CD4-positive, alpha-beta T cell treated with Interleukin-15 for 4 hours (primary cell): ENCODE measurements at places on chromosomes 7 and 10.

GRCh38 chr7:130332259-130333053 is 12.2 kb upstream of the CPA5 start:
- no peak for DNase-seq

- DNase-seq: no peak
Observed at GRCh38 chr10:66786709-66787108, 139.1 kb upstream of the LRRTM3 start.

- DNase-seq: no peak
Observed at GRCh38 chr7:12851142-12851541, 163.7 kb downstream of the ARL4A start.

DNA sequence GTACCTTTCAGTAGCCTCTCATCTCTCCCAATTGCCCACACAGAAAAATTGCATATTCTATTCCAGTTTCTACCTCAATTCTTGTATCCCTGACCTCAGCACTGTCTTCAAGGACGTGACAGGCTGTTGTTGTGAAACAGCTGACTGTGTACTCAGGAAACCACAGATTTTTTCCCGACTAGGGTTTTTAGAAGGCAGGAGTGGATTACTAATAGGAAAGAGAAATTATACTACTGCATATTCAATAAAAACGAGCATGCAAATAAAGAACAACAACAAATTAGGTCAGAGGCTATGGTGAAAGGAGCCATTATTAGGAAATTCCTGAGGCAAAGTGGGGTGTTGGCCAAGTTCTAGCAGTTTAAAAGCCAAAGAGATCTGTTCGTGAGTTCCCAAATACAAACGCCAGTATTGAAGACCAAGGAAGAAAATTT is 93.4 kb downstream of the DOCK4 start:
- no peak for DNase-seq

DNA sequence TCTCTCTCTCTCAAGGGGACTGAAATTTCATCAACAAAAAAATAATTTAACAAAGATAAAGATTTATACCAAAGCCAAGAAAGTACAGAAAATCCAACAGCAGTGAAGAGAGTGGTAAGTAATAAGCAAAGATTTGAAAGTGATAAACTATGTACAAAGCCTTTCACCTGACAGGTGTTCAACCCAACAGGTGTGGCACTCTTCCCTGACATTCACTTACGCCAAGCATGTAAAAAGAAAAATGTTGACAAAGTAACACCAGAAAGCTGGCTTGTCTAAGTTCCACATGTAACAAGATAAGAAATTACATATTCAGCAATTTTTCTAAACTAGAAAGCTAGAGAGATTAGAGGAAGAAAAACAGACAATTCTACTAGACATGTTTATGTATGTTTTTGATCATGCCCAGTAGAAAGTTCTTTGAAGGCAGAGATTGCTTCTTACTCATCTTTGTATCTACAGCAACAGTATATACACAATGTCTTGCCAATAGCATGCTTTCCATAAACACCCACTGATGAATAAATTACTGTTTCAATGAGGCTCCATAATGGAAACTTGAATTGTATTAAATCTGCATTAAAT is 468.5 kb downstream of the PARD3 start:
- DNase-seq: no peak

GRCh38 chr7:80428161-80429054 is 83.5 kb downstream of the GNAT3 start:
- DNase-seq: no peak

GRCh38 chr10:62373995-62374861 is at the start of gene ZNF365:
TSS of gene ZNF365 (plus strand) at chr10:62374369. CDS start at chr10:62376194, 1,825 bp downstream.
- DNase-seq: peak; percentile 43

DNA sequence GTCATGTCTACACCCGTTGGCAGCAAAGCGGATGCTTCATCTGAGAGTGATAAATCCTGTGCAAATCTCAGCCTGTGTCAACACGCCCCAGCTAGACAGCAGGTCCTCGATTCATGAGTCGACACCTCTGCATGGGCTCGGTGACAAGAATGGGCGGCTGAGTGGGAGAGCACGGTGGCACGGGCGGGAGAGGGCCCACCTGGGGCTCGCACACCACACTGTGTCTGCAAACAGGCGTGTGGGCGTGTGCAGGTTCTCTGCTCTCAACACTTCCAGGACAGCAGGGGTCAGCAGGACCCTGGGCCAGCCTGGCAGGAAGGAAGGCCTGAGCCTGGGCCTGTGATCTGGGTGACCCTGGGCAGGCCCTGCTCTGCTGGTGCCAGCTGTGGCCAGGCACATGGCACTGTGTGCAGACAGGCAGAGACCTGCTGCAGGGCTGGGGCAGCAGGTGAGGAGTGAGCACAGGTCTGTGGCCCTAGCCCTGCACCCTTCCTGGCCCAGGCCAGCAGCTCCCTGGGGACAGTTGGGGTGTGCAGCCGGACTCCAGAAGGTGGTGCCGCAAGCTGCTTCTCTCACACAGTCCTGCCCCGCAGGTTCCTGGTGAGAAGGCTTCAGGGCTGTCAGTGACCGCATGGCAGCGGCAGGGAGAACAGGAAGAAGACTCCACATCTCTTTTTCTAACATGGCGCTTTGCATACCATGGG is 216.4 kb downstream of the ELFN1 start:
- no peak for DNase-seq

DNA sequence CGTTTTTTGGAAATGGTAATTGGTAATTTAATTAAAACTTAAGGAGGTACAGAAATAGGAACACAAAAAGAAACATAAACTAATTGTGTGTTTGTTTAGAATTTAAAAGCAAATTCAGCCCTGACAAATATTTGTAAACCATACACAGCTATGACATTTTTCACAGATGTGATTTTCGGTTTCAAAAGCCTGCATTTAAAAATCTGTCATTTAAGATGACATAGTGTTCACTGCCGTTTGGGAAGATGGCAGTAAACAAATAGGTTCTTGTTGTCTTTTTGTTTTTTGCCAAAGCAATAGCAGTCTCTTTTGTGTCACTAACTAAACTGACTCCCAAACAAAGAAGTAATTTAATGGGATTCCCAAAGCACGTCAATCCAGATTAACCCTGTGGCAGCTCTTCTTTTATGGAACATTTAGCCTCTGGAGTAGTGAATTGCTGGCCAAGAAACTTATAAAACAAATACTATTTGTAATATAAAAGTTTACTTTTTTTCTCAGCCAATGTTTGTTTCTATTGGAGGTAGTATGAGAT is 697.6 kb downstream of the PHTF2 start:
- no peak for DNase-seq

GRCh38 chr10:58436071-58436470 is 50.9 kb downstream of the TFAM start:
- DNase-seq: peak; percentile 3

GRCh38 chr10:112531421-112531820 is 84.4 kb downstream of the VTI1A start:
- DNase-seq: no peak

DNA sequence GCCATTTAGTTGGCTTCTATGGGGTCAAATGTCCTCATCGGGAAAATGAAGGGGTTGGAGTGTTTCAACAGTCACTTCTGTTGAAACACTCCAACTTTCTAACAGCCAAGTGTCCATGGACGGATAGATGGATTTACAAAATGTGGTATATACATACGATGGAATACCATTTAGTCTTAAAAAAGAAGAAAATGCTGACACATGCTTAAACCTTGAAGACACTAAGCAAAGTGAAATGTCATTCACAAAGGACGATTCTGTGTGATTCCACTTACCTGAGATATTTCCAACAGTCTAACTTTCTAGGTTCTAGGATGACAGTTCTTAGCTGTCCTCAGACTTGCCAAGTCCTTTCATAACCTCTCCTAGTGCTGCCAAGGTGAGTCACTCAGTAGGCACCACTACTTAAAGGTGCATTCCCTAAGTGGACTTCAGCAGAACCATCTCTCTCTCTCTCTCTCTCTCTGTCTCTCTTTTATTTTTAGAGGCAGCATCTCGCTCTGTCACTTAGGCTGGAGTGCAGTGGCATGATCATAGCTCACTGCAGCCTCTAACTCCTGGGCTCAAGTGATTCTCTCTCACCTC is 69.0 kb downstream of the DENND2A start:
- no peak for DNase-seq

DNA sequence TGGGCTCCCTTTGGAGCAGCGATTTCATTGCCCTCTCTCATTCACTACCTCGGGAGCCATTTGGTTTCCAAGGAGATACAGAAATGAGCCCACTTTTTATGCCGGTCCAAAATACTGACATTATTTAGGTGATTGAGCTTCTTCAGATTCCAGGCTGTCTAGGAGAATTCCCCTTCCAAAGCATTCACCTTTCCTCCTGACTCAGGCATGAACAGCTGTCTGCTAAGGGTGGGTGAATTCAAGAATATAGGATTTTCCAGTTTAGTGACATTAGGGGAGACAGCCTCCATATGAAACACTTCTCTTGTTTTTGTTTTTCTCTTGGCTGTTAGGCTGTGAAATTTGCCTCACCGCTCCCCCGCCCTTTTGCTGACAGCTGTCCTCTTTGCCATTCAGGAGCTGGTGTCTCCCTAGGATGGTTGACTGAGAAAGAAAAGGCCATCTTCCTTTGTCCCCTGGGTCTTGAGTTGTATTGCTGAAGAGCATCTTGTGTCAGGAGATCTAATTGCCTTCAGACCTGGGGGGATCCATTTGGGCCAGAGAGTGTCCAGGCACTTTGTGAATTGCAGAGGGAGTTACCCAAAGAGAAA is 56.7 kb downstream of the LRRC4 start:
- no peak for DNase-seq

- DNase-seq: peak; percentile 40
Observed at GRCh38 chr7:74453322-74454011, at the start of gene GTF2IRD1. TSS of gene GTF2IRD1 (plus strand) at chr7:74453906. CDS start at chr7:74508081, 54,175 bp downstream.

DNA sequence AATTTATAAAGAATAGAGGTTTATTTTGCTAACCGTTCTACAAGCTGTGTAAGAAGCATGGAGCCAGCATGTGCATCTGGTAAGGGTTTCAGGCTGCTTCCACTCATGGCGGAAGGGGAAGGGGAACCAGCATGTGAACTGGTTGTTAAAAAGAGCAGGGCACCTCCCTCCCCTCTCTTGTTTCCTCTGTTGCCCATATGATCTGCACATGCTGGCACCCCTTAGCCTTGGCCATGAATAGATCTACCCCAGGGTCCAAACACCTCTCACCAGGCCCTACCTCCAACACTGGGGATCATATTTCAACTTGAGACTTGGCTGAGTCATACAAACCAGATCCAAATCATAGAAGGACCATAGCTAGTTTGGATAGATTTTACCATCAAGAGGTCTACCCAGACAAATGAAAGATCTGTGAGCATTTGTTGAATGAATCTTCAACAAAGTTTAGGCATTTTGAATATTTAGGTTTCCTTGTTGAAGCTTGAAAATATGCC is 36.0 kb upstream of the NRP1 start:
- DNase-seq: no peak

GRCh38 chr7:132996581-132997242 is 85.2 kb downstream of the CHCHD3 start:
- DNase-seq: no peak

DNA sequence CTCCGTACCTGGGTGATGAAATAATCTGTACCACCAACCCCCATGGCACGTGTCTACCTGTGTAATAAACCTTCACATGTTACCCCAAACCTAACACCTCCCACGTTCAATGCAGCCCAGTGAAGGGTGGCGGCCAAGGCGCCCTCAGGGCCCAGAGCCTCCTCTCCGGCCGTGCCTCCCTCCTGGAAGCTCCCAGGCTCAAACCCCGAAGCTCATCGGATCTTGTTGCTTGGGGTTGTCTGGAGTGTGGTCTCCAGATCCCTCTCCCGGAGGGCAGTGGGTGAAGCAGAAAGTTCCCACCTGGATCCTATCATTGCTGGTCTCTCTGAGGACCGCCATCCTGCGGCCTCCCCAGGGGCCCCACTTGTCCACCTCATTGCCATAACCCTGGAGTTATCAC is 9.4 kb upstream of the KNDC1 start:
- no peak for DNase-seq

DNA sequence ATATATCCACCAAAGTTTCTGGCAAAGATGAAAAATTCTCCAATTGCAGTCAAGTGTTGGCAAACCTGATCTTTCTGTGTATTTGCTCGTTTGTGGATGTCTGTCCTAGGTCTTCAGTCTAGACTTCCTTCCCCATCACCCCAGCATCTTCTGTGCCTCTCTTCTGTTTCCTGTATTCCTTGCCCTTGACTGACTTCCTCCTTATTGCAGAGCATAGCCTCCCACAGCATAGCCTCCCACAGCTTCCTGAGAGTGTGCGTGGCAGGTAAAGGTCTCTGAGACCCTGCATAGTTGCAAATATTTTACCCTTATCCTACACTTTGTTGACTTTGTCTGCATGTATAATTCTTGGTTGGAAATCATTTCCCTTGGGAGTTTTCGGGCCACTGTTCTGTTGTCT is 18.4 kb downstream of the SLC18A2 start:
- no peak for DNase-seq

- DNase-seq: no peak
Observed at GRCh38 chr7:98206451-98207330, 4.5 kb upstream of the BHLHA15 start.

DNA sequence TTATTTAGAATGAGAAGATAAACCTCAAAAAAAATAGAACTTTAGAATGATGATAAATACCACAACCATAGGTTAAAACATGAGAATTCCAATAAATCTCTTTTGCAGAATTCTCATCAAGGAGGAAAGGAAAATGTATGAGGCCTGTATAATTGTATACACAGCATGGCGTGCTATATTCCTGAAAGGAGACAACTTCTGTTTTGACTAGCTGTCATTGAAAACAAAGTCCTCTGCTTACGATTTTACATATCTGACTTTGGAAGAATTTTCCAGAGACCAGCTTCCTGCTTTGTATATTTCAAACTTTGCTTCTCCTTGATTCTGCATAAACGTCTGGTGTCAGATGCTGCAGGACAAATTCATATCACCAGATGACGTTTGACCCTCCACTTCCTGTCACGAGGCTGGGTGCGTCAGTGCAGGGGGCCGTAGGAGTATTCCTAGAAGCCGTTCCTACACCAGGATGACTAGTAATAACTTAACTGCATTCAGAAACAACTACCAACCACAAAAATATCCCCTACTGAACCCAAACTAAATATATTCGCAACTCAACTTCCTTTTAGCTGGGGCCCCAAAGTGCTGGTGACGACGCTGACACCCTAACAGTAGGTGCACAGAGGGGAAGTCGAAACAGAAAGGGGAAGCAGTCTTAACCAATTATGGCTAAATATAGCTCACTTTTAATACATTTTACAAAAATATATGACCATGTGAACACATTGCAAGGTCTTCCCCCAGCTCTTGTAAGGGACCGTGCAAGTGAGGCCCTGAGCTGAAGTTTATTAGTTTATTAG is 178.6 kb upstream of the INHBA start:
- DNase-seq: peak; percentile 62

DNA sequence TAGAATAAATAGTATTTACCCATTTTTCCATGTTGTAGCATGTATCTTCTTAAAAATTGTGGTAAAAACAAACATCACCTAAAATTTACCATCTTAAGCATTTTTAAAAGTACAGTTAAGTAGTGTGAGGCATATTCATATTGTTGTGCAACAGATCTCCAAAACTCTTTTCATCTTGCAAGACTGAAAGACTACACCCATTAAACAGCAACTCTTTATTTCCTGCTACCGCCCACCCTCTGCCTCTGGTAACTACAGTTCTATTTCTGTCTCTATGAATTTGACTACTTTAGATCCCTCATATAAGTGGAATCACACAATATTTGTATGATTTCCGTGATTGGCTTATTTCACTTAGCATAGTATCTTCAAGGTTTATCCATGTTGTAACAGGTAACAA is 40.0 kb upstream of the AGBL3 start:
- no peak for DNase-seq
